HFF-Myc (cell line): ENCODE measurements at places on chromosomes 7 and 10.

DNA sequence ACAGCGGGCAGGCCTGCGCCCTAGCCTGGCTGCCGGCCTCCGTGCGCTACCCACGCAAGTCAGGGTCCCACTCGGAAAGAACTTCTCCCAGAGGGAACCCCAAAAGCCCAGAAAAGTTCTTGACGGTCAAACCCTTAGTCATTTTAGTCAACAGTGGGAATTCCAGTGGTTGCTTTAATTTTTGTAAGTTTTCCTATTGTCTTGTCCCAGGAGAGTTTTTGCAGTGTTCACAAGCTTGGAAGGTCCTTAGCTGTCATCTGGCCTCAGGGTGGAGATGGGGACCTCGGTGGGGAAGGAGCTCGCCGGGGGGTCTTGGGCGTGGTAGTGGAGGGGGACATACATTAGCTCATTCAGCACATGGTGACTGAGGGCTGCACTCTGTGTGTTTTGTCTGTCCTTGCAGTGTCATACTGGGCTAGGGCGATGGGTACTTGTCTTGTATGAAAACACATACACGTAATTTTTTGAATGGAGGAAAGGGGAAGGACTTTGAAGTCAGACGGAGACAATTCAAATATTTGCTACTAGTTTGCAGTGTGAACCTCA is 736 bp downstream of the MINDY4 start:
- DNase-seq, result no peak

DNA sequence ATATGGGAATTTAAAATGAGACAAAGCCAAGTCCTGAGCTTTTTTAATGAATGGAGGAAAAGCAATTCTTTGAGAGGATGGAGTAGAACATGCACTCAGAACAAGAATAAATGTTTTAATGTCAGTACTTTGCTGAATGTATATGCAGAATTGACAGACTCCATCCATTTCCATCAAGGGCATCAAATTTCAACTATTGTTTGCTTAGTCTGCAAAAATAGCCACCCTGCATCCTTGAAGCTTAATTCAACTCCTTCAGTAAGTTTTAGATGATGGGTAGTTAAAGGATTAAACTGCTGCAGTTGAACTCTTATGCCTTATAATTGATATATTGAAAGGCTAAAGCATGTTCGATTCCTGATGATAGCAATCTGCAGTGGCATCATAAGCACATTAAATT is 99.7 kb upstream of the IFRD1 start:
- no peak for DNase-seq

DNA sequence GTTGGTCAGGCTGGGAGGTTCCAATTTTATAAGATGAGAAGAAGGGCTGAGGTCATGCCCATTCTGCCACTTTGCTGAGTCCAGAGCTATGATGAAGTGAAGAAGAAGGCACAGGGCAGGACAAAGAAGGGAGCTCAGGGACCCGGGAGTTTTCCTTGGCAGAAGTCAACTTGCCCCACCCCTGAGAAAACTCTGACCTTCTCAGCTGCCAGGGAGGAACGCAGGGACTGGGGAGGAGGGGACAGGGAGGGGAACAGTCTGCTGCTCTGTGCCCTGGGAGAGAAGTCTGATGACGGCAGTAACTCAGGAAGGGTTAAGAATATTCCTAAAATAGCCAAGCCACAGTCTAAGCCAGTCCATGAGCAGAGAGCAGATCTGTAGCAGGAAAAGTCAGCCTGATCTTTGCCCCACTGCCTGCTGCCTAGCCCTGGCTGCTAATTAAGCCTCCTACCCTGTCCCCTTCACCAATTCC is 11.7 kb downstream of the ADIRF start:
- no peak for DNase-seq

DNA sequence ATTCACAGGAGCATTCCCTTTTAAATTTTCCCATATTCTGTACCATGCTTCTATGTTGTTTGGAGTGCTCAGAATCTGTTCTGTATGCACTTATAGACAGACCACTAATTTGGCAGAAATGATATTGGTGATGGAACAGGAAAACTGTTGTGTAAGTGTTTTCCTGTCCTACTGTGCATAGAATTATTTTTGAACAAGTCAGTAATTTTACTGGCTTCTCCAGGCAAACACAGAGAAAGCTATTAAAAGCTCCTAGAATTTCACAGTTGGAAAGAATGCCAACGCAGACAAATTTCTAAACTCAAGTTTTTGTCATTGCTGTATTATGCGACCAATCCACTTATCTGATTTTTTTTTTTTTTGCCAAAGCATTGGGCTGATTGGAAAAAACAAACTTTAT is 55.7 kb downstream of the ANKMY2 start:
- DNase-seq, result no peak

DNA sequence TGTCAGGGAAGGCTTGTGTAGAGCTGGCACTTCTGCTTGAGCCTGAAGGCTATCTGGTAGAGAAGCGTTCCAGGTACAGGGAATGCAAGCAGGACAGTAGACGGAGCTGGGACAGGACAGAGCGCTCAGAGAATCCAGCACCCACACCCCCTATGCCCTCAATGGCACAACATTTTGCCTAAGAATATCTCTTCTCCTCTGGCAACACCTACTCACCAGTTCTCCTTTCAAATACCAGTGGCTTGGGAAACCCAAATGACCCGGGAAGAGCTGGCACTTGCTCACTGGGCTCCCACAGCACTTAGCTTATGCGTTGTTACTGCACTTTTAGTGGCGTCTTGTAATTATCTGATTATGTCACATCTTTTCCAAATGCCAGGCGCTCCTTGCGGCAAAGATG is 118.6 kb downstream of the RNF216 start:
- no peak for DNase-seq

DNA sequence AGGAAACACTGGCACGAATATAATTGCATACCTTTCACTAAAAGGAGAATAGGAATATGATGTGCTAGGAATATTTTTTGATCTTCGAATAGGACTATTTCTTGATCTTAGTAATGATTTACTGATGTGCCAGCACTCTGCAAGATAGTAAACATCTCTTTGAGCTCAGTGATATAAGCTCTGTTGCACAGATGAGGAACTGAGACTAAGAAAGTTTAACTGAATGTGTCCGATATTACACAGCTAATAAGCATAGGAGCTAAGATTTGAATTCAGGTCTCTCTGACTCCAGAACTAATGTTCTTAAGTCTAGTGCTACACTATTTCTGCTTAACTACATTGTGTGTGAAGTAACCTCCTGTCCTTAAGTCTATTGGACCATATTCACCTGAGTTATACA is 98.4 kb upstream of the PTPRZ1 start:
- no peak for DNase-seq

GRCh38 chr10:33950206-33950605 is 615.7 kb upstream of the NRP1 start:
- no peak for DNase-seq

DNA sequence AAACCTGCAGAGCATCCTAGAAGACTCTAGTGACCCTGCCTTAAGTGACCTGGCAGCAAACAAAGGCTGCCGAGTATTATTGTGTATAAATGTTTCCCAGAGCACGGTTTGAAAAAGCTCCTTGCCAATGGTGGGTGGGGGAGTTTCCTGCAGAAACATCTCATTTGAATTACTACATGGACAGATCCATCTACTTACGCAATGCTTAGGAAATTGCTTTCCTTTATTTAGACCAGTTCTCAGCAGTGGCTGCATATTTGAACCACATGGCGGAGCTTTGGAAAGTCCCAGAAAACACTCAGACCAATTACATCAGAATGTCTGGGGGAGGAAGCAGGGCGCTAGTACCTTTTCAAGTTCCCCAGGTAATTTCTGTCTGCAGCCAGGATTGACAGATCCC is 560.9 kb downstream of the SDK1 start:
- DNase-seq, result no peak

- no peak for DNase-seq
Observed at GRCh38 chr10:8065651-8066050, 11.2 kb downstream of the GATA3 start.

- DNase-seq, result no peak
Observed at GRCh38 chr7:149748076-149748874, 25.1 kb downstream of the ZNF467 start.
